ENCODE measurements at places on chromosomes 3 and 15.

GRCh38 chr3:58358092-58358491, 25.4 kb downstream of the PXK start:
- no peak for DNase-seq

DNA sequence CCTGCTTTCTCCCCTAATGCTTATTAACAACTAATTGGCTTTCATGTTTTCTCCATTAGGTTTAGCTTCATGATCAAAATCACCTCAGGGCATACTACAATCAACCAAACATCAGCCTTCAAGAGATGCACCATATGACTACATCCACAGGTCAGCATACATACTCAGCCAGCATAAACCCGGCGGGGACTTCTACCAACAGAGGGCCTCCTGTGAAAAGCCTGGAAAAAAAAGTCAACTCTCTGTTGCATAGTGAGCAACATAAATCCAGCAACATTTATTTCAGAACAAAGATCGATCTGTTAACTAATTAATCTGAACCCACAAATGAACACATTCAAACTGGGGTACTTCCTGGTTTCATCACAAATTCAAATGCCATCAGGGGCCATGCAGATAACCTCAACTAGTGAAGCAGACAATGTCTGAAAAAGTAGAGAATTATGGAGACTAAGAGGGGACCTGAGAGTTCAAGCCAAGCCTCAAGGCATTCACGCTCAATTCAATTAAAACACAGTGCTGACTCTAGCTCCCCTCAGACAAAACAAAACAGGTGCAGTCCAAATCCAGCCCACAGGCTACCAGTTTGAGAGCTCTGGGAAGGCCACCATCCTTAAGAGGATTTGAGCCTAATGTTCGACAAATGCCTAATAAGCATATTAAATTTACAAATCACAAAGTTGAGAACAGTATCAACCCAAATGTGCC, 124.5 kb downstream of the MAGI1 start:
- DNase-seq: no peak

- DNase-seq: no peak
Measured at GRCh38 chr15:64895285-64896065, 16.2 kb upstream of the ANKDD1A start.

GRCh38 chr3:55790596-55791350, 303.7 kb upstream of the WNT5A start:
- no peak for DNase-seq
